Mesothelial cell of epicardium (in vitro differentiated cells): ENCODE measurements at places on chromosomes 11 and 22.
A peak's percentile ranks its signal among the peaks of the same experiment; 100 is the strongest.

- DNase-seq, result no peak
Measured at GRCh38 chr11:110919241-110919922, 207.1 kb upstream of the ARHGAP20 start.

DNA sequence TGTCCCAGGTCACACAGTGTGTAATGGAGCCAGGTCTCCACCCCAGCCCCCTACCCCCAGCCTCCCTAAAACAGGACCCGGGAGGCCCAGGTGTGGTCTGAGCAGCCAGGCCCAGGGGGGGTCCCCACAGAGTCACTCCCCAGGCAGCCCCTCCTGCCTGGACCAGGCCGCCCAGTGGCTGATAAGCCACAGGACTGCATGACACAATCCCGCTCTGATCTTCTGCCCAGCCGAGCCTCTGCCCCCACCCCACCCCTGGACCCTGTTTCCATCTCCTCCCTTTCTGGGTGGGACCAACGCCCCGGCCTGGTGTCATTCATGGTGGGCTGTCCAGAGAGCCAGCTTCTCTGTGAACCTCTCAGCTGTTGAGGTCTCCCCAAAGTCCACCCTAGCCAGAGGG lies 7.8 kb upstream of the LIF start:
- no peak for DNase-seq

DNA sequence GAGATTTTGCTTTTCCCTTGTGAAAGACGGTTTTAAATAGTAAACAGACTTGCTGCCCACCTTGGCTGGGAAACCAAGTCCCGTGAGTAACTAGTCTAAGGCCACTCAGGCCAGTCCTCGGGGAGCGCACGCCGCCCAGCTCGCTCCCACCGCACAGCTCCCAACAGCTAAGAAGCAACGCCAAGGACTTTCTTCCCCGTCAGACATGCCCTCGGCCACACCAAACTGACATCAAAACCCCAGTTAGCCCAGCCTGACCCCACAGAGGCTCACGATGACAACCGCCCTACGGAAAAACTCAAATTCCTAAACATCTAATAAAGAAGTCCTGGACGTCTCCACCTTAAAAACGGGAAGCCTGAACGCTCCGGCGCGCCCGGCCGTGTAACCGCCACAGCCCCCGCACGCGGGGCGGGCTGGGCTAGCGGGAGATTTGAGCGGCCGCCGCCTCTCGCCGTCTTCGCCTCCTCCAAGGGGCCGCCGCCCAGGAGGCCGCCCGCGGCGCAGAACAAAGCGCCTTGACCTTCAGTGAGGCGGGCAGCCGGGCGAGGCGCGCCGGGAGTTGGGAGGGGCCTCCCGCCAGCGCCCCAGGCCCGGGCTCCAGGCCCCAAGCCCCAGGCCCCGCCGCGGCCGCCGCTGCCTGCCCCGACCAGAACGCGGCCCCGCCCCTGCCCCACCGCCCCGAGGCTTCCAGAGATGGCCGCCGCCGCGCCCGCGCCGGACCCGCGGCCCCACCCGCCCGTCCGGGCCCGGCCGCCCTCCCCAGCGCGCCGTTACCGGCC lies 486 bp downstream of the NAP1L4 start:
- DNase-seq, result no peak

GRCh38 chr11:84390441-84391078 lies 1104.4 kb upstream of the CCDC90B start:
- no peak for DNase-seq

DNA sequence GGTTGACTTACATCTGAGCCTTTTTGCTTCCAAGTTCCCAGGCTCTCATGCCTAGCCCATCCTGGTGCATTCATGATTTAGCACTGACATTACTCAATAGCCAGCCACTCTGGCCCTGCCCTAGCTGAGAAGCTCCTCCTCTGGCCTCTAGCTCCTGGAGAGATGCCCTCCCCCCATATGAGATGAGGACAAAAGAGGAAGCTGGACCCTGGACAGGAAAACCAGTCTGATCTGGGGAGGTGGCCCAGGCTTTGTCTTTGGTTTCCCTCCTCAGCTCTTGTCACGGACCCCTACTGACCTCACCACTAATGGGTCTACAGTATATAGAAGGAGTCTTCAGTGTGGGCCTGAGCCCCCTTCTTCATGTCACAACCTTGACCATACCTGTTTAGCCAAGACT lies 3.0 kb downstream of the RHOG start:
- DNase-seq, result no peak

- no peak for DNase-seq
Measured at GRCh38 chr11:134229126-134229790, 4.8 kb downstream of the VPS26B start.

- no peak for DNase-seq
Measured at GRCh38 chr22:49540084-49540912, 287.4 kb downstream of the BRD1 start.

DNA sequence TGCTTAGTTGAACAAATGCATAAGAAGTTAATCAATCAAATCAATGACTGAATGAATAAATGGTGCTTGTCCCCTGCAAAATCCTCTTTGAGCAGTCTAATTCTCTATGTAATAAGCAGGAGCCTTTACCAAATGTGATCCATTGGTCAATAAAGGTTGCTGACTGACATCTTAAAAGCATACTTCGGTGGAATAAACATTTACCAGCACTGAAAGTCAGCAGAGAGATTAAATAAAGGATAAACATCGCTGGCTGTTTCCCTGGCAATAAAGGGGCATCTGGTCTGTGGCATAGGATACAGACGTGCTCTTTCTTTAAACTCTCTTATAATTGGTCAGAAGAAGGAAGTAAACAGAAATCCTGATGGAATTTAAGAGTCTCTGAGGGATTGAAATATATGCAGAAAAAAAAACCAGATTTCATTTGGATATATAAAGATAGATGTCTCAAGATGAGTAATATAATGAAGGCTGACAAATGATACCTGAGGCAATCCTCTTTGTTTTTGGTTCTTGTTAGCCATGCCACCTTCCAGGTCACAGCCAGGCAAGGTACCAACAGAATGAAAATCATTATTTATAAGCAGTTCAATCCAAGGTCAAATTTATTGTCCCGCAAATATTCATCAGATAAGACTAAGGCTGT lies 578.4 kb upstream of the CCDC90B start:
- DNase-seq, result no peak

- DNase-seq, result no peak
Measured at GRCh38 chr11:114172871-114173444, 113.4 kb downstream of the ZBTB16 start.

DNA sequence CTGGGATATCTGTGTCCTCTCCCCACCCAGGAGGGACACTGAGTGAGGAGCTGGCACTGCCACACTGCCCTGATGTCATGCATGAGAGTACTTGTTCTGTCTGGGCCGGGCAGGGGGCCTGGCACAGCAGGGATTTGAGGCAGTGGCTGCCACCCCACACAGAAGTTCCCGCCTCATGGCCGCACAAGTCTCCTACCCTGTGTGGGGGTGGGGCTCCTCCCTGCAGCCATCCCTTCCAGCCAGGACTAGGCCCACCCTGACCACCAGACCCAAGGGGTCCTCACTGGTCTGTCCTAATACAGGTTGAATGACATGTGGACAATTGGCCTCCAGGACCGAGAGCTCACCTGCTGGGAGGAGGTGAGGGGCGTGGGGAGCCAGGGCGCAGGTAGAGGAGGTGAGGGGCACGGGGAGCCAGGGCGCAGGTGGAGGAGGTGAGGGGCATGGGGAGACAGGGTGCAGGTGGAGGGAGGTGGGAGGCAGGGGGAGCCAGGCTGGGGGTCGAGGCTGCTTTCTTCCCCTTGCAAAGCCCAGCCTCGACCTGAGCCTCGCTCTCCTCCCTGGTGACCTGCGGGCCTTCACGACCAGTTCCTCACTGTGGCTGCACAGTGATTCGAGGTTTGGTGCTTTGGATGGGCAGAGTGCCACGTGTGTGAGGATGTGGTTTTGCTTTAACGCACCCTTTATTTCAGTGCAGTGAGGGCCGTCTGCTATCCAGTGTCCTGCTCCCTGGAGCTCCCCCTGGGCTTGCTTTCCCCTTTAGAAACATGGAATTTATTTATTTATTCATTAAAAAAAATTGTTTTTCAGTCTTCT lies 7.4 kb downstream of the LZTR1 start:
- no peak for DNase-seq

- no peak for DNase-seq
Measured at GRCh38 chr11:77252555-77253270, 48.8 kb downstream of the GDPD4 start.

DNA sequence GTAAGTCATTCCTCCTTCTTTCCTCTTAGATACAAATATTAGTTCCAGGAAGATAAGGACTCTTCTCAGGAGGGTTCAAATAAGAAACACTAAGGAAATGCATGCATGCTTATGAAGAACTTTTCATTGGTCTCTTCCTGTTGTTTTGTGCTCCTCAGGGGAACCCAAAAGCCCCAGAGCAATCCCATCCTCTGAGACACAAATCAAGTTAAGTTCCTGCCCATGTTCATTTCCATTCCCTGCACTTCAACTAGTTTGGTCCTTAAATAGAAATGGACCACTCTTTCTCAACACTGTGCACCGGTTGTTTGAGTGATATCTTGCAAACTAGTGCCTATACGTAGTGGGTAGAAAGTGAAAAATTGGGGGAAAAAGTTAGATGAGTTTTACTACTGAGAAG lies at the start of gene OR10G4:
Gene OR10G4, plus strand, starts transcription at position 301 of the 400 bp plus-strand sequence. CDS start 2,578 bp downstream, outside the sequence.
- no peak for DNase-seq

GRCh38 chr11:69253028-69253427 lies 40.9 kb upstream of the MYEOV start:
- no peak for DNase-seq

DNA sequence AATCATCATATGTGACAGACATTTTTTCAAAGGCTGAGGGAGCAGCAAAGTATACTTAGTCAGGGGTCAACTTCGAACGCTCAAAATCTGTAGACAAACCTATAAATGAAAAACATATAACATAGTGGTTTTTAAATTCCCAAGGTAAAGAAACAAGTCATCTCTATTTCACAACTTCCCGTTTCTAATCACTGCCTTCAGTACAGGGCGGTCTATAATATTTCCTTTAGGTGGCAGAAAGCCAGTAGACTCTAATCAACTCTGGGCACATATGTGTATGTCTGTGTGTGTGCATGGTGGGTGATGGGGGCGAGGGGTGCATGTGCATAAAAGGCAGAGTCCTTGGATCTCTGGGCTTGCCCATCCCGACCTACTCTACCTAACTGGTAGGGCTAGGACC lies 55.0 kb upstream of the ARFGAP3 start:
- no peak for DNase-seq

- DNase-seq, result no peak
Measured at GRCh38 chr11:95140397-95141033, 50.9 kb downstream of the ENDOD1 start.

DNA sequence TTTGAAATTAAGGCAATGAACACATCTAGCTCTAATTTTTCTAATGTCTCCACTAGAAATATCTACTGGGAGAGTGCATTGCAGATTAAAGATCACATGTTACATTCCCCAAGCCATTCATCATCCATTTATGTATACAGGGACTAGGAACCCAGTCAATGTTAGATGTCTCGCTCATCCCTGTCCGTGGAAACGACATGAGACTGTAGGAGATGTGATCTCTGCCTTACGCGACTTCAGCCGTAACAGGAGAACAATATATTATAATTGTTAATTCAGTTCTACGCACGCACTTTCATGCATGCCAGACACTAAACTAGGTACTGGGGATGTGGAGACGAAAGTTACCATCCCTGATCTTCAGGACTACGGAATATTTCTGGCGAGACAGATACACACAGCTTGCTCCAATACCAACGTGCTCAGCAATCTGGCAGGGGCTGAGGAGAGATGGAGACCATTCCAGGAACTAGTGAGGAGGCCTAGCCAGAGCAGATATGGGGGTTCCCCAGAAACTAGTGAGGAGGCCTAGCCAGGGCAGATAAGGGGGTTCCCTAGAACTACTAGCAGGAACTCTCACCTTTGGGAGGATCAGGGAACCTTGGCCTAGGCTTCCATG lies 706 bp downstream of the DCPS start:
- DNase-seq, result no peak

GRCh38 chr11:68145120-68145866 lies 24.1 kb upstream of the CHKA start:
- no peak for DNase-seq

DNA sequence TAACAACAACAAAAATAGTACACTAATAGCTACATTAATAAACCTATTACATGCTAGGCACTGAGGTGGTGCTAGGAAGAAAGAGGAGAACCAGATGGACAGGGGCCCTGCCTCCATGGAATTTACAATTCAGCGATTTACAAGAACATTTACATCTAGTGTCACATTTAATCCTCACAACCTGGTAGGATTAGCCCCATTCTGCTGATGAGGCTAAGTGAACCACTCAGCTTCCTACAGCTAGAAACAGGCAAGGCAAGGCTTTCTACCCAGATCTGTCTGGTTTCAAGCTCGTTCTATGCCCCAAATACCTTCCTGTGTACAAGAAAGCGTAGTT lies 368.4 kb downstream of the BUD13 start:
- no peak for DNase-seq

GRCh38 chr22:19559324-19559811 lies 35.2 kb upstream of the CLDN5 start:
- no peak for DNase-seq

- no peak for DNase-seq
Measured at GRCh38 chr22:49155039-49155769, 672.5 kb downstream of the BRD1 start.

DNA sequence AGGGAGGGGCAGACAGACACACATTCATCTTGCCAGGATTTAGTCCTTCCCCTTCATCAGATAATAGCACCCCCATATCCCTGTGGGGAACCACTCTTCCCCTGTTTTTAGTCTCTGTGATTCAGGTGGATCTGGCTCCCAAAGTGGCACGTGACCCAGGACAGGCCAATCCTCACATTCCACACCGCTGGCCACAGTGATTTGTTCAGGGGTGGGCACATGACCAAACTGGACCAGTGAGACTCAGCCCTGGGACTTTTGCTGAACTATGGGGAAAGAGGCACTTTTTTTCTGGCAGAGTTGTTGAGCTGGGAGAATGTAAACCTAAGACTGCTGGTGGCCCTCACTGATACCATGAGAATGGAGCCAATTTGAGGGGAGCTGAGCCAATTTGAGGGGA lies 19.1 kb upstream of the KCNJ11 start:
- DNase-seq, result no peak

- no peak for DNase-seq
Measured at GRCh38 chr11:1640076-1640946, 10.7 kb downstream of the KRTAP5-5 start.

DNA sequence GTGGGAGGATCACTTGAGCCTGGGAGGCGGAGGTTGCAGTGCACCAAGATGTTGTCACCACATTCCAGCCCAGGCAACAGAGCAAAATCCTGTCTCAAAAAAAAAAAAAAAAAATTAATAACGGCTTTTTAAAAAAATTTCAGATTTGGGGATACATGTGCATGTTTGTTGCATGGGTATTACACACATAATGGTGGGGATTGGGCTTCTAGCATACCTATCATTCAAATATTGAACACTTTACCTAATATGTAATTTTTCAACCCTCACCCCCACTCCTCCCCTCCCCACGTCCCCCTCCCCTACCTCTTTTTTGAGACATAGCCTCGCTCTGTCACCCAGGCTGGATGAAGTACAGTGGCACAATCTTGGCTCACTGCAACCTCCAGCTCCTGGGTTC lies 40.1 kb downstream of the ABTB2 start:
- no peak for DNase-seq

GRCh38 chr11:119540370-119541125 lies 117.6 kb upstream of the THY1 start:
- DNase-seq, result peak; percentile 16
